ENCODE measurements at places on chromosomes 5 and 9. TPM values are rescaled to one million over a fixed set of nuclear protein-coding genes. Genes with fewer than 3 reads are reported as not detected.

GRCh38 chr9:110351009-110351467, 13.4 kb upstream of the TXNDC8 start:
- no peak for DNase-seq

- DNase-seq: no peak
Observed at GRCh38 chr5:42566652-42567295, 143.5 kb downstream of the GHR start.

- DNase-seq: no peak
Observed at GRCh38 chr5:396531-396961, 46.4 kb upstream of the EXOC3 start.

GRCh38 chr9:85024374-85024773, 354.8 kb downstream of the NTRK2 start:
- DNase-seq: no peak

GRCh38 chr5:150413176-150413901, 629 bp upstream of the CD74 start:
- no peak for DNase-seq

DNA sequence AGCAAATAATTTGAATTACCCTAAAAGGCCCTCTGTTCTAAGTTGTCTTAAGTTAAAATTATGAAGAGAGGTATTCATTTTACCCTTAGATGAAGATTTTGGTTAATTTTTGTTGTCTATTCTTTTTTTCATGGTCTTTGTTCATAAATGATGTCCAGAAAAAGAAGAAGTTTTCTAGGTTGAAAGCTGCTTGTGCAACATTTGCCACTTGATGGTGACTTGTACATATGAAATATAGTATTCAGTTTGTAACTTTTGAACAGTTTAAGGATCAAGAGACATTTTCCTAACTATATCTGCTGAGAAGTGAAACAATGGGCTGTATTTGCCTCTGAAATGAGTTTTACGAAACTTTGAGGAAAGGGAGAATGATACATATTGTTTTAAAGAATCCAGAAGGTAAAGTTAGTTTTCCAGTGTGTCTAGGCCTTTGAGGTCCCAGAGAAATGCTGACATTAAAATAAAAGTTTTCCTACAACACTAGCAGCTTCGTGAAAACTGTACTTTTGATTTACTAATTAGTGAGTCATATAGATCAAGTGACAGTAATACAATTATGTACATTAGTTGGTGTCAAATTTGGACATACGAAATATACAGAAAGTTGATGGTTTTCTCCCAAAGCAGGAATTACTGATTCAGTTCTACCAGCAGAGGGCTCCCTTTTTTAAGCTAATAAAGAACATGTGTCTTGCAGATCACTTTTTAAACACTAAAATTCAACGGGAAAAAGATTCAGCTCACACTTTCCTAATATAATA, 70.5 kb downstream of the PIK3R1 start:
- DNase-seq: no peak

DNA sequence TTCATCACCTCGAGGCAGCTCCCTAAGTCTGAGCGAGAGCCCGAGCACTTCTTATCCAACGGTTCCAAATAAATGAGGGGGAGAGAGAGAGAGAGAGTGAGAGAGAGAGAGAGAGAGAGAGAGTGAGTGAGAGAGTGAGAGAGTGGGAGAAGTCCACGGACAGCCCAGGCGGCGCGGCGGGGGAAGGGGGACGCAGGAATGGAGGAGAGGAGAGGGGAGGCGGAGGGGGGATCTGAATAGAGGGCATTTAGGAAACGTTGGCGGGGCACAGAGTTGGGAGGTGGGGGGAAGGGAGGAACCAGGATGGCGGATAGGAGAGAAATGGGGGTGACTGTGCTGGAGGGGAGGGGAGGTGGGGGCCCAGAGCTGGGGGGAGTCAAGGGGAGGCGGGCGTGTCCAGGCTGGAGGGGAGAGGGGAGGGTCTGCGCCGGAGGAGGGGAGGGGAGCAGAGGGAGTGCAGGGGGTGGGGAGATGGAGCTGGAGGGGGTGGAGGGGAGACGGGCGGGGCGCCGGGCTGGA, 398 bp upstream of the BASP1 start:
- DNase-seq: peak; percentile 72

GRCh38 chr9:126625329-126626126, 11.8 kb downstream of the LMX1B start:
- DNase-seq: no peak

GRCh38 chr9:84137968-84138367, 157.4 kb downstream of the RMI1 start:
- peak; percentile 52 for DNase-seq

DNA sequence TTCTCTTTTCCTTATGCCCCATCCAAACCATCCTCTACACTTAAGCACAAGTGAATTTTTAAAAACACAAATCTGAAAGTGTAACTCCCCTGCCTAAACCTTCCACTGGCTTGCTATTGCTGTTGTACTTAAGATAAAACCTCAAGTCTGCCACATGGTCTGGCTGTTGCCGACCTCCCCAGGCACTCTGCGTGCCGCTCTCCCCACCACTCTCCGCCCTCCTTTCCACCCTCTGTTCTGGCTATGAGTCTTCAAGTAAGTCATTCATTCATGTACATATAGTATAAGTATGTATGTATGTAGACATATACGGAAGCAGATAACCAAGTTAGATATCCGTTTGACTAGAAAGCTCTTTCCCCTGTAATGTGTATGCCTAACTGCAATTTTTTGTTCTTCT, 94.7 kb upstream of the ANKRD55 start:
- DNase-seq: no peak

C9 gene
- total RNA-seq: not detected

- DNase-seq: no peak
Observed at GRCh38 chr5:50744776-50745175, 78.3 kb downstream of the PARP8 start.

DNA sequence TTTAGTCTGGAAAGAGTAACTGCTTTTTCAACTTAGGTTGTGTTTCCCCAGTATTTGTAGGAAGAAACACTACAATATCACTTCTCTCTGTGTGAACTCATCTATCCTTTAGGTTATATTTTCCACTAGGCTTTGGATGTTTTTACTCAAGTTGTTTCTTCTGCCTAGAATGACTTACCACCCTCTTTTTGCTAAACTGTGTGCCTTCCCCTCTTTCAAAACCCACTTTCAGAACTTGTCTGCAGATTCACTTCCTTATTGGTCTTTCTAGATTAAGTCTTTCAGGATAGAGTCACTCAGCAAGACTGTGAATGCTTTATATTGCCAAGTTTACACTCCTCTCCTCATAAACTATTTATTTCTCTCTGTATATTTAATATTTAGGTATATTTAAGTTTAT, 14.2 kb upstream of the CAST start:
- DNase-seq: no peak

DNA sequence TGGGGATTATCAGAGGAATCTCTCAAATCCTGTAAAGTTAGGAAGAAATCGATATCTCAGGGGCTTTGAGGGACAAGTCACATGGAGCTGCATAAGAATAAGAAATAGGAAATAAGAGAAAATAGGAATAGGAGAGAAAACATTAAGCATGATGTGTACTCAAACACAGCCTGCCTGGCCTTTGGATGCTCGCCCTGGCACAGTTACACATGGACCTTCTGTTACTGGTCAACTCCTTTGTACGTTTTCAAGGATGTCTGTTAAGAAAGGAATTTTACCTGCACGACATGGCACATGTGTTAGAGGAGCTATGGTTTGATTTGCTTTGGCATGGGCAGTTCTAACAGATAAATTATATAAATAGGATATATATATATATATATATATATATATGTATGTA, 321.2 kb downstream of the CDH12 start:
- no peak for DNase-seq

- peak; percentile 76 for DNase-seq
Observed at GRCh38 chr5:134125039-134126015, 10.8 kb downstream of the TCF7 start.

HACD4 gene
- total RNA-seq: 2.2 TPM

GRCh38 chr5:147573211-147573610, 63.3 kb upstream of the DPYSL3 start:
- DNase-seq: no peak

GRCh38 chr5:137492331-137492730, 6.8 kb downstream of the SPOCK1 start:
- no peak for DNase-seq

GRCh38 chr5:8906303-8906967, 639.4 kb downstream of the SEMA5A start:
- DNase-seq: no peak

DNA sequence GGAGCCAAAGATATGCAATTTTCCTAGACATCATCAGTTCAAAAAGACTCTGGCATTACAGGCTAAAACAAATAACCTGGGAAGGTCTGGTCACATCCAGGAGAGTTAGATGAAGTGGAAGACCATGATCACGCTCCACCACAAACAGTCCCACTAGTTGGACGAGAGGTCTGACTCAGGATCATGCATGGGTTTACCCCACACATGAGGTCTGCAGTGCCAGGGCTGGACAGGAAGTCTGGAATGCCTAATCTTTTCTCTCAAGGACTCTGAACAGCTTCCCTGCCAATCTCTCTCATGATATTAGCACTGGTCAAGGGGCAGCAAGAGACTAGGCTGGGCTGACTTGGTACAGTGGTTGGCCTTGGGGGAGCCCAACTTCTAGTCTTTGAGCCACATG, 7.1 kb downstream of the PRUNE2 start:
- no peak for DNase-seq

GRCh38 chr5:36407396-36407795, 105.7 kb upstream of the RANBP3L start:
- DNase-seq: no peak

C5orf46 gene
- total RNA-seq: not detected

GRCh38 chr5:157855404-157855994, 3.4 kb downstream of the CLINT1 start:
- DNase-seq: peak; percentile 48

ANKRD18B gene
- 0.94 TPM for total RNA-seq

DNA sequence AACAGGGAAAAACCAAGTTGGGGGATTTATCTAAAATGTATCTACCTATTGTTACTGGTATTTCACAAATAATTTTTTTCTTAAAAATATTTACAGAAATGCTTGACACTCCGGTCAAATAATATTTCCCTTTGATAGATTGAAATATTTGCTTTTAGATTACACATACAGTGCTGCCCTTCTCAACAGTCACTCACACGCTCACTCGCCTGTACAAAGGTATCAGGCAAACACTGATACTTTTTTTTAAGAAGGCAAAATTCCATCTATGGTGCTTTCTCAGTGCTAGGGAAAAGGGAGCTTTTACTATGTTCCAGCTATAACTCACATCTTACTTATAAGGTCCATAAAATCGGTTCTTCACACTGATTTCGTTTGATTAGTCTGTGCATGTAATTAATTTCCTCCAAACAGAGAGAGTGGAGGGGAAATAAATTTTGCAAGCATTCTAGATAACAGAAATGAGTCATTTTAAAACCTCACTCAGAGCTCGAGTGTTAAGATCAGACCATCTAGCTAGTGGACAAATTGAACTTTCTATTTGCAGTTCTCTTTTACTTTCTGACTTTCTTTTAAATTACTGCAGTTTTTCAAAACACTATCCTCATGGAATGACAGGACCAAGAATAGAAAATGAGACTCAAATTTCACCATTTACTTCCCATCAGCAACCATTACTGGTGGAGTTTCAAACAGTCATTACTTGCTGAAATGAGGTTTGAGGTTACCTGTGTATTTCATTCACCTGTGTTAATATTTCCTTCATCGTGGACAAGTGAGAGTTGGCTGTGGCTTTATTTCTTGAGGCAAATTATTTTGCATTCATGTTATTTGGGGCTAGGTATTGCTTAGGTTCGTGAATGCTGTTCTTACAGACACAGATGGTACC, 273.2 kb downstream of the RAB3C start:
- no peak for DNase-seq

- DNase-seq: no peak
Observed at GRCh38 chr9:84278130-84278529, 62.4 kb downstream of the SLC28A3 start.

LRRTM2 gene
- total RNA-seq: 1.0 TPM

DNA sequence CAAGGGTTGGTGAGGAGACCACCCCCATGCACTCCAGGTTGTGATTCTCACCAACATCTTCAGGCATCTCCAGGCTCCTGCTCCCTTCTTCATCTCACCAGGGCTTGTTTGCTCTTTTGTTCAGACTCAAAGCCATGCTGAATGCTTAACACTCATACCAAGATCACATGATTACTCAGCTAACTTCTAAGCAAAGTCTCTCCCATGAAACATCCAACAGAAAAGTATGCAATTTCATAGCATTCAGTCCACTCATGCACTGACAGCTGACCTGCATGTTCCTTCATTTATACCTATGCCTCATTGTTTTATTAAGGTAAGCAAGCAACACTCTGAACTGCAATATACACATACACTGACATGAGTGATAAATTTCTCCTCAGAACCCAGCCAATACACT, 69.0 kb downstream of the SHC3 start:
- no peak for DNase-seq

GADD45G gene
- 11.7 TPM for total RNA-seq

NUDT2 gene
- 5.9 TPM for total RNA-seq

- DNase-seq: no peak
Observed at GRCh38 chr5:100852988-100853449, 50.1 kb downstream of the ST8SIA4 start.

CDC23 gene
- 17.5 TPM for total RNA-seq

GRCh38 chr5:60366489-60366888, 333.5 kb downstream of the DEPDC1B start:
- no peak for DNase-seq

ANXA2R gene
- total RNA-seq: 4.8 TPM

IL13 gene
- total RNA-seq: not detected

DNA sequence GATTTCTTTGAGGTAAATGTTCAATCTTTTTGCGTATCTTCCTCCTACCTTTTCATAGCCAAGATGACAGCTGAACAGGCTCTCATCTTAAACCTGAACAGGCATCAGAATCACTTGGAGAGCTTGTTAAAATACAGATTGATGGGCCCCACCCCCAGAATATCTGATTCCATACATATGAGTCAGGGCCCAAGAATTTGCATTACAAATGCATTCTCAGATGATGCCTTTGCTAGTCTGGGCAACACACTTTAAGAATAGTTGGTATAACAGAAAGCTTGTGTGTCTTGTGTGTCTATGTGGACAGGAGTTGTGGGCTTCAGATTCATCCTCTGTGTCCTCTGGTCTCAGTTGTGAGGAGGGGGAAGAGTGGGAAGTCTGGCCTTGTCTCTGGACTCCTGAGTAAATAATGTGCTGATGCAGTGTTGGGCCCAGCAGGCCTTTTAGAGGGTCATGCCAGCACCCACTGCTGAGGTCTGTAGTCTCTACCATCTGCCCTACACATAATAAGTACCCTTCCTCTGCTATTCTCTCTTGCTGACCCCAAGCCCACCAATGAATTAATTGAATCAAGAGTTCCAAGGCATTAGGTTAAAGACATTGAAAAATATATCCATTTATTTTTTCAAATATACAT, 43.1 kb downstream of the PTCD2 start:
- DNase-seq: no peak

All from thyroid gland (tissue), 4 donors.